ENCODE measurements at places on chromosomes 2 and 18.

- DNase-seq = no peak
Observed at GRCh38 chr2:56077359-56077915, 106.4 kb upstream of the CCDC85A start.

DNA sequence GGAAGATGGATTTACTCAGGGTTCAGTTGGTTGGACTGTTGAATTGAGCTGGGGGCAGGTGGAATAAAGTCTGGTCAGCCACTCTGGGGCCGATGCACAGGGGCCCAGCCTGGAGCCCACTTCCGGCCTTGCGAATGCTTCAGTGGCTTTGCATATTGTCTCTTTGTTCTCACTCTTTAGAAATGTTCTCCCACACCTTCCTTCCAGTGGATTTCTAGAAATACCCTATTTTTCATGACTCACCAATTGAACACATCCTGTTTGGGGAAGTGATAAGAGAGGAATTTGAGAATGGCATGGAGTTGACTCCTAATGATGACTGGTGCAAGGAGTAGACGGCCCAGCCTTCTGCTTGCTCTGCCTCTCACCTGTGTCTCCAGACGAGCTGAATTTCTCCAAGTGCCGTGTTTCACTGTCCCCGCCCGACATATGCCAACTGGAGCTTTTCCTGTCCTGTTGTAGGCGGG is 28.1 kb downstream of the ASAP2 start:
- DNase-seq = no peak

GRCh38 chr2:195445639-195446038 is 211.4 kb upstream of the SLC39A10 start:
- no peak for DNase-seq

GRCh38 chr18:23798249-23798648 is 109.0 kb downstream of the LAMA3 start:
- no peak for DNase-seq

DNA sequence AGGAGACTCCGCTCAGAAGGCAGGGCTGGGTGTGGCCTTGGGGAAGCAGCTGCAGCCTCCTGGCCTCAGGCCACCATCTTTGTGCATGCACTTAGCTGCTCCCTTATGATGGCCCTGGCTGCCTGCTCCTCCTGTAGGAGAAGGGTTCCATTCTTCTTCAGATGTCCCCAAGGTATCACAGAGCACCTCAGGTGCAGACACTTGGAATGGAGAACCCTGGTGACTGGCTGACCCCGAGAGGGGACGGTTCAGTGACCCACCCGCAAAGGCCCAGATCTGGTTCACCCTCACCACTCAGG is 9.6 kb downstream of the GPAT2 start:
- DNase-seq = no peak

- no peak for DNase-seq
Observed at GRCh38 chr2:207252979-207253645, 87.4 kb upstream of the KLF7 start.

- no peak for DNase-seq
Observed at GRCh38 chr2:23568626-23569190, 183.7 kb downstream of the KLHL29 start.

All from activated naive CD4-positive, alpha-beta T cell treated with Interleukin-2 at 50 U/mL for 16 hours (primary cell).